NCI-H526 treated with DMSO at 0.1 percent for 48 hours (cell line): ENCODE measurements at places on chromosomes 2 and 18.
A peak's percentile ranks its signal among the peaks of the same experiment; 100 is the strongest.

GRCh38 chr2:197248623-197249022 is 62.0 kb downstream of the ANKRD44 start:
- no peak for DNase-seq

DNA sequence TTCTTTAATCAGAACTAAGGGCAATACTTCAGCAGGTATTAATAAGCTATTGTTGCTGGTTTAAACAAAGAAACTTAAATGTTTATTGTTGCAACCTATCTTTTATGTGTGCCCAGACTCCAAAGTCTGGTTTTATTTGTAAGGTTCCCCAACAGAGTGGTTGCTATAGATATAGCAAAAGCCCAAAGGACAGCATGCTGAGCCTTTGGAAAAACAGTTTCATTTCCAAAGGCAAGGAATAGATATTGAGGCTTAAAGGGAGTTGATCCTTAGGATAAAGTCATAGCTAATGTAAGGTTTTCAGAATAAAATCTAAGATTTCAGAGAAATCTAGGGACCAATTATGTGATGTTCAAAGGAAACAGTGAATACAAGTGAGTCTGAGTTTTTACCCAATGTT is 413.2 kb upstream of the SLC14A2 start:
- DNase-seq, result no peak

DNA sequence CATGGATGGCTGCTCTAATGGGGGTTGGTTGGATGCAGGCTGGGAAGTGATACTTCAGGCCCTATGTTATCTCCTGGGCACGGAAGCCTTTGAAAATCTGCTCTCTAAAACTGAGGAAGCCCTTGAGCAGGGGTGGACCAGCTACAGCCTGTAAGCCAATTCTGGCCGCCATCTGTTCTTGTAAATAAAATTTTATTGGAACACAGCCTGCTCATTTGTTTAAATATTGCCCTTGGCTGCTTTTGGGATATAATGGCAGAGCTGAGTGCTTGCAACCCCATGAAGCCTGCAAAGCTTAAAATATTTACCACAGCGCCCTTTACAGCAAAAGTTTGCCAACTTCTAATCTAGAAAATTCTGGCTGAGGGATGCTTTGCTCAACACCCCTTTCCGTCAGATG is 11.9 kb upstream of the IGFBP2 start:
- DNase-seq, result peak; percentile 53

DNA sequence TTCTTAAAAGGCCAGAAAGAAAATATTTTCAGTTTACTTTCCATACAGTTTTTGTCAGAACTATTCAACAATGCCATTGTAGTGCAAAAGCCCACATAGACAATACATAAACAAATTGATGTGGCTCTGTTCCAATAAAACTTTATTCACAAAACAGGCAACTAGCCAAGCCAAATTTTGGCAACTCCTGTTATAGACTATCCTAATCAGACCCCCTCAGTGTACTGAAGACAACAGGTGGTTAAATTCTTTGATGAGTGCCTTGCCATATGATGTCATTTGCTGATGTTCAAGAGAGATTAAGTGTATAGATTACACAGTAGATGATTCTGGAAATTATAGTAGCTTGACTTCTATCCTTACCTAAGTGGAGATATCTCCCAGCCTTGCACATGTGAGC is 83.4 kb downstream of the FANCL start:
- DNase-seq, result no peak

- no peak for DNase-seq
Measured at GRCh38 chr2:58376592-58376991, 135.5 kb upstream of the FANCL start.

DNA sequence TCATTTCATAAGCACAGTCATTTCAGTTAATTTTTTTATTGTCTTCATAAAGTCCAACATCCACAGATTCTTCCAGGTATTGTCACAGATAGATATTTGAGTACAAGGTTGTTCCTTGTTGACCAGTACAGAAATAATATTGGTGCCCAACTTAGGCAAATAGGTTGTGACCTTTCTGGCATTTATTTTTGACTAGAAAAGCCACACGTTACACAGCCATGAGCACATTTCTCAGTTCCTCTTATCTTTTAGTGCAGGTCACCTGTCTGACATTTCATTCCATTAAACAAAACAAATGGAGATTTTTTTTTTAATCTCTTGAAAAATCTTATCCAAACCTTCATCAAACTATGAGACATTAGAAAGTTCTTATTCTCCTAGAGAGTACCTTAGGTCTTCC is 428.8 kb downstream of the ZNF521 start:
- DNase-seq, result no peak

- DNase-seq, result no peak
Measured at GRCh38 chr2:163658556-163658955, 77.3 kb downstream of the FIGN start.

DNA sequence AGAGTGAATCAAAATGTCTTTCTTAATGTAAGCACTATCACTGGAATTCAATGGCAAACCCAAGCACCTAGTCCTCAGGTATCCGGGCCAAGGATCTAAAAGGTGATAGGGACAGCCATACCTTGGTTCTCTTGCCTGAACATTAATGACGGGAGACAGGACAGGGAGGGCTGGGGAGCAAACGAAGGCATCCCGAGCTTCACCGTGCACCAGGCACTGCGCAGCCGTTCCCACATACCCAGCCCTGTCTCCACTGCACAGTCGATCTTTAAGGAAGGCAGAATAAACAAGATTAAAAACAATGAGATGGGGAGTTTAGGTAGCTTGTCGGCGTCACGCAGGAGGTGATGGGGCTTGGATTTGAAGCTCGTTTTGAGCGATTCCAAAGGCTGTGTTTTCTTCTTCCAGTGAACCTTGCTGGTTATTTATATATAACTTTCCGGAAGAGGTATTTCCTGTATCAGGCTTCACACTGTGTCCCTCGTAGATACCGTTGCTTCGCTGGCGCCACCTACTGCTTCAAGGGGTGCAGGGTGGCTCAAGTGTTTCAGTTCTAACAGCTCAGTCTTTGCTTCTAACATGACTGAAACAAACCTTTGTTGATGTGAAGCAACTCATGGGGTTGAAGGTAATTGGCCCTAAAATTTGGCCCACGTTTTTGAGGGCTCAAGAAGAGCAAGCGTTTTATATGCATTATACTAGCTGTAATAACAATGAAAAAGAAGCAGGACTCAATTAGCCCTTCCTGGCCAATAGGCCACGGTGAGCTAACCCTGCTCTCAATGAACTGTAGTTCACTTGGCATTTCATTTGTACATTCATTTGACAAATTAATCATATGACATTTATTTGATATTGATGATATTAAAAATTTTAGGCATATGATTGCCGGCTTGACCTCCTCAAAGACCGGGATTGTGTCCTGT is 77.4 kb downstream of the DCDC2C start:
- DNase-seq, result peak; percentile 18

DNA sequence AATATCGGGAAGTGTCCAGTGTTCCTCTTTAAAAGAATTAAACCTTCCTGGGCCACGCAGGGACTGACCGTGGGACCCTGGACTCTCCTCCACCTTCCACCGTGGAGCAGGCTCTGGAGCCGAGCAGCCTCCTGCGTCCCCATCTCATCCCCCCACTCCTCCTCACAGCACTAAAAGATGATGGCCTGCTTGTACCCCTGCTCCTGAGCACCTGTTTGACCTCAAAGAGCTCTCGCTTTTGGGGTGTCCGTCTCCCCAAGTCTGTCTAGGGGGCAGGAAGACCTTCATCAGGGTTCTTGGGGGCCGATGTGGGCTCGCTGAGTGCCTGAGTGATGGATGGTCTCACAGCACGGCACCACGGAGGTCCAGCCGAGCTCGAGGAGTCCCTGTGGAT is 1.2 kb upstream of the SDC1 start:
- DNase-seq, result no peak

- no peak for DNase-seq
Measured at GRCh38 chr2:26521054-26521912, 43.4 kb upstream of the OTOF start.

DNA sequence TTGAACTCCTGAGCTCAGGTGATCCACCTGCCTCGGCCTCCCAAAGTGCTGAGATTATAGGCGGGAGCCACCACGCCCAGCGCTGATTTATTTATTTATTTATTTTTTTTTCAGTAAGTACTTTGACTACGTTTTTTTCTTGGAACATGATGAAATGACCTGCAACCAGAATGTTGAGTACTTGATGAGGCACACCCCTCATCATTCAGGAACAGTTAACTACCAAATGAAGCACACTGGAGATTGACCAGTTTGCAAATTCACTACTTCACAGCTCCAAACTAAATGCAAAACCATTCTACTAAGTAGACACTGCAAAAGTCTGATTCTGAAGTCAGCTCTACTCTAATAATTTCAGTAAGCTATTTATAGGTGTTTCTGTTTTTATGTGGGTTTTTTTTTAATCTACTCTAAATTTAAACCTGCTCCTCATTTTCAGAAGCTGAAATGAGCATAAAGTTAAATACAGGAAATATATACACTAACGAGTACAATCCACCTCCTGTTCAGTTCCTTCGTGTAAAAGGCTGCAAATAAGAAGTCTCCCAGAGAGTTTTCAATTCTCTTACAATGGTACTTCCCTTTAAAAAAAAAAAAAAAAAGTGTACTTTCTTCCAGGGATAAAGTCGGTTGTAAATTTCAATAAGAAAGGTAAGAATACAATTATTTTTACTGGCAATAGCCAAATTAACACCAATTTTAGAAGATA is 1.4 kb downstream of the GFPT1 start:
- peak; percentile 28 for DNase-seq

DNA sequence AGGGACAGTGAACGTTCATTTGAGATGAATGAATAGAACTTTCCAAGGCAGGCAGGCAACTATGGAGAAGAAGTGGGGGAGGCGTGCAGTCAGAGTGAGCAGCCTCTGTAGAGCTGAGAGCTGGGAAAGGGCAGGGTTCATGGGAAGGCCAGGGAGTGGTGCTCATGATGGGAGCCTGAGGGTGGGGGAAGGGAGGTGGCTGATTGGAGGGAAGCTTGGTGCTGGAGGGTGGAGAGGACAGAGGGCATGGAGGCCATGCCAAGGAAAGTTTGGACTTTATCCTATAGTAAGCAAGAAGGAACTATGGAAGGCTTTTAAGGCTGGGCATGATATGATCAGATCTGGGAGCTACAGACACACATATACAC is 47.6 kb upstream of the LGALSL start:
- DNase-seq, result no peak

DNA sequence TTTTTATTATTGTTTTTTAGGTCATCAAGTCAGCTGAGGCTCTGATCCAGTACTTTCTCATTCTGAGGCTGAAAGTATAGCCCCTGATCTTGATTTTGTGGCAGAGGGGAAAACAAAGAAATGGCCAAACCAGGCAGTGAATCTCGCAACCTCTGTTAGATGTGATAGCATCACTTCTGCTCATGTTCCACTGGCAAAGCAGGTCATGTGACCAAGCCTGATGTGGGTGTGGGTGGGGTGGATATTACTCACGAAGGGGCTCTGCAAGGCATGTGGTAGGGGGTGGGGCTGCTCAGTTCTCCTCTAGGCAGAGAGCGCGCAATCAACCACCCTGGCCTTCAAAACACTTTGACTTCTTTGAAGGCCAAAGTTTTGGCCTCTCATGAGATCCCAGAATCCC is 254.2 kb downstream of the MYCN start:
- DNase-seq, result no peak

GRCh38 chr2:233691443-233692433 is 952 bp upstream of the UGT1A6 start:
- peak; percentile 26 for DNase-seq

- no peak for DNase-seq
Measured at GRCh38 chr18:55243857-55244256, 284.6 kb upstream of the CCDC68 start.

DNA sequence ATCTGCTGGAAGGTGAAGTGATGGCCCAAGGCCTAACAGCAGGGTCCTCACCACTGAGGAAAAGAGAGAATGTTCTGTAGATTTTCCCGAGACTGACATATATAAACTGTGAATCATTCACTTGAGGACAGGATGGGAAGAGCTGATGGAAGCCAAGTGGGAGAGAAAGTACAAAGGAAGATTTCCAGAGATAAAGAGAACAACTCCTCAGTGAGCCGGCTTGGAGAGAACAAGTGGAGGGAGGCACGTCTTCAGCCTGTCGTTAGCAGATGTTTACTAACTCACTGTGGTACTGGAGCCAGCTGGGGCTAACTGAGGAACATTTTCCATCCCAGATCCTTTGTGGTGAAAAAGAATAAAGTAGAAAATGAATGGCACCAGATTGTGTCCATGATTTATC is 552.9 kb upstream of the TNP1 start:
- no peak for DNase-seq

DNA sequence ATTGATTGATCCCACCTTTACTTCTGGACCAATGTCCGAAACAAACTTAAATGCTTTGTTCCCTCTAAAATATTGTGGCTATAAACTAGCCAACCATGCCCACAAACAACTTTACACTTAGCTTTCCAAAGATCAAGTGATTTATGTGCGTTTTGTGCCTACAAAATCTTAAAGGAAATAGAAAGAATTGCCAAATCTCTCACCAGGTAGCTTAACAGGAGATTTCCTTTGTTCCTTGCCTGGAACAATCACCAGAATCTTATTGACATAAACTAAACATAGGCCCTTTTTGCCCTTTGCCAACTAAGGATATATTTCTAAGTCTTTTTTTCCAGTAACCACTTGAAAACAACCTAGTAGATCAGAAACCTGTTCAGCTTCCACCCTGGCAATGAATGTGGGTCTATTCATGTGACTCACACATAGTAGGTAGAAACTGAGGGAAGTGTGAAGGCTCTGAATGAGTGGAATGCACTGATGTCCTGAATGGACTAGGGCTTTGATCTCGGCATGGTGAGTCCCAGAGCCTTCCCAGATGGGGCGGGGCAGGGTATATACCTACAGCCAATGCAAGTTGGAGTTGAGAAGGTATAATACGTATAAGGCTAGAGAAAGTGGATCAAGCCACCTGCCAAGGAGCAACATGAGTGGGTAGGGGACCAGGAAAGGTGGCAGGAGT is 94.6 kb upstream of the PPP1CB start:
- no peak for DNase-seq

DNA sequence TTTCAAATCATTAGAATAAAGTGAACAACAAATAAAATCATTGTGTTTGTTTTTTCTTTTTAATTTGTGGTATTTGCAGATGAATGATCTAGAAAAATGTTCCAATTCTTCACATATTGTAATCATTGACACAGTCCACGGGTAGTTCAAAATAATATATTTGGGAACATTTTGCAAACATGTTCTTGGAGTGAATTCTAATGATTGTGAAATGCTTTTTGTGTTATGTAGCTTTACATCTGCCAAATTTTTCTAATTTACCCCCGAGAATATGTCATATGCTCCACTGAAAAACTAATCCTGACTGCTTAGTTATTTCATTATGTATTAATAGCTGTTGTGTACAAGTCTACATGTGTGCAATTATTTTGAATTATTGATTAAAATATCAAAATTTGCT is 1468.4 kb upstream of the NXPH2 start:
- no peak for DNase-seq

- no peak for DNase-seq
Measured at GRCh38 chr2:56709181-56709580, 525.4 kb downstream of the CCDC85A start.
